Colonic mucosa (tissue), 4 donors: ENCODE measurements at places on chromosomes 7 and 10. TPM values are rescaled to one million over a fixed set of nuclear protein-coding genes. Genes with fewer than 3 reads are reported as not detected.

DNA sequence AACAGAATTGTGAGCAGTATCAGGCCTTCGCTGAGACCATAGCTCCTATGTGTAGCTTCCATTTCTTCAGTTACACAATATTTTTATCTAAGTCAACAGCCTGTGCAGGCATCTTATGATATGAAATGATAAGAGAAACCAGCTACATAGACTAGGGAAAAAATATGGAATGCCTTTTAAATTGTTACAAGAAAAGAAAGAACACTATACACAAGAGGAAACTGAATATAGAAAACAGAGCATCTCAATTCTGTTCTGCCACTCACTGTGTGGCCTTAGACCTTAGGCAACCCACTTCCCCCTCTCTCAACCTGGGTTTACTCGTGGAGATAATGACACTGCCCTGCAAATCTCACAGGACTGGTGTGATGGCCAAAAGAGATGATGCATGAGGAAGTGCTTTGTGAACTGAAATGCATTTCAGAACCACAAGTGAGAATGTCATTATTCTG, 132.9 kb downstream of the LRRN3 start:
- DNase-seq = no peak

DNA sequence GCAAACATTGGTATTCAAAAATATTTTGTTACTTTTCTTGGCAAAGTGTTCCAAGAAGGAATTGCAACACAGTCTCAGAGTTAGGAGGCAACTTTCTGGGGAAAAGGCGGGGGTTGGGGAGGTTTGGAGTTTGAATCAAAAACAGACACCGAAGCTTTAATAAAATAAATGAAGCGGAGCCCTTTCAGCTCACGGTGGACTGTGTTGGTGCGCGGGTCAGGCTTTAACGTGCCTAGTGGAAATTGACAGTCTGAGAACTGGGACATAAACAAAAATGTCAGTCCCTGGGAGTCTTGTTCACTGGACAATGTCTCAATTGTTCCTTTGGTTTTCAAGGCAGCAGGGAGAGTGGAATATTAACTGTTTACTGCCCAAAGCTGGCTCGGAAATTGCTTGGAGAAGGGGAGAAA, 109.3 kb downstream of the TCF7L2 start:
- peak; percentile 49 for DNase-seq

GRCh38 chr7:129767120-129768015, 155.8 kb downstream of the NRF1 start:
- no peak for DNase-seq

- no peak for DNase-seq
Observed at GRCh38 chr10:84510121-84510520, 181.7 kb downstream of the CCSER2 start.

DNA sequence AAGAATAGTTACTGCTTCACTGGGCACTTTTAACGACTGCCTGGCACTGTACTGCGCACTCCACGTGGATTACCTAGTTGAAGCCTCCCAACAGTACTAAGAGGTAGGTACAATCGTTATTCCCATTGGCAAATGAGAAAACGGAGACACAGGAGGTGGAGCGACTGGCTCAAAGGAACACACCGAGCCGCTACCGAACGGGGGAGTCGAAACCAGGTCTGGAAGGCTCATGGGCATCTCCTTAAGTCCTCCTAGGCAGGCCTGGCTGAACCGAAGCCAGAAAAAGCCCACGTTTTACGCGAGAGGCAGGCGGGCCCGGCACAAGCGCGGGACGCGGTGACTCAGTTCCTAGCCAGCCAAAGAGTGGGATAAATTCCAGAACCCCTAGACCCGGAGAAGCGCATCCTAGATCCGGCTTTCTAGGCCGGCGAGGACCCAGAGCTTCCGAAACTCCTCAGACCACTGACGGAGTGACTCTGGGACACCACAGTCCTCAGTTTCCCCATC, 472 bp downstream of the PDAP1 start:
- DNase-seq = peak; percentile 58

DNA sequence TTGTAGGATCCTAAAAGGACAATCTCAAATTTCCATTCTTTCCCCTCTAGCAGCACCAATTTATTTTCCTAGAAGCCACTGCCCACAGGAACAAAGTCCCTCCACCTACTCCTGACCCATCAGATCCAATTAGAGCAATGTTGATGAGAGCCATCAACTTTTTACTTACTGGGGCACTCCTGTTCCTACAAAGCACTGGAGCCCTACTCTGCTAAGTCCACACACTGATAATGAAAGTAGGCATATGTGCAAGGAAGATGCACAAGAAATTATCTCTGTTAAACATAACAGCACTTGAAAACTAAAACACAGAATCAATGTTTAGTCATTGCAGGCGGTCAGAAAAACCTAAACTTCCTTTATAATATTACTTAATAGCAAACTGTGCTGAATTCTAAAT, 3.6 kb downstream of the HERPUD2 start:
- no peak for DNase-seq

The SRGN gene
- 57.8 TPM for total RNA-seq

The MACROH2A2 gene
- total RNA-seq = 15.1 TPM
